ENCODE measurements at places on chromosomes 2 and 18. TPM values are rescaled to one million over a fixed set of nuclear protein-coding genes. Genes with fewer than 3 reads are reported as not detected.

- no peaks in the 10 kb centered on the region for H3K27me3 ChIP-seq
- DNase-seq, result peak; percentile 15
- no peak overlapping the region for H3K4me3 ChIP-seq
- H3K27ac ChIP-seq, result no peak overlapping the region
- no peaks in the 10 kb centered on the region for H3K4me1 ChIP-seq
- H3K36me3 ChIP-seq, result no peaks in the 10 kb centered on the region
These were observed 460.6 kb downstream of the CNTNAP5 start for GRCh38 chr2:124485659-124486058.

DNA sequence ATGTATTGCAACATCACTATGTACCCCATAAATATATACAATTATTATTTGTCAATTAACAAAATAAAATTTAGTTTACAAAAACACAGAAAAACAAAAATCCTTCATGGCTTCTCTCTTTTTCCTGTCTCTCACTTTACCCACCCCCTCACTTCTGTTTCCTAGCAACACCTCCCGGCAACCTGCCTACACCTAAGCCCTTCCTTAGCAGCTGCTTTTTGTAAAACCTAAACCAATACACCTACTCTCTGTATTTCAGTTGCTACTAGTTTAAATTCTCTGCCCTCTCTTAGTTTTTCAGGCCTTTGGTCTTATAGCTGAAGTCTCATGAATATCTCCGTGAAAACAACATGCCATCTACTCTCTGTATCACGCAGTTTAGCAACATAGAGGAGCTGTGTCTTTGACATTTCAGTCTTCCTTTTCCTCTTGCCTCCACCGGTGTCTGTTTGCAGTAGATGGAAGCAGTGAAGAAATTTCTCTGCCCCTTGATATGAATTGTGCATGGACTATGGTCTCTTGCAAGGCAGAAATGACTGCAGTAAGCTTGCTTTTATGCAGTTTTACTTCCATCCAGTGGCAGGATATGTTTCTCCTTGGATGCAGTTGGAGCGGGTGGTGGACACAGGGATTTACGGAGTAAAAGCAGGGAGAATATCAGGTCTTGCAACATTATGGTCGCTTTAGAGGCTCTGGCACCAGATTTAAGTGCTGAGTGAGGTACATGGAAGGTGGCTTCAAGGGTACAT is 42.0 kb upstream of the ZDBF2 start:
- H3K4me3 ChIP-seq, result no peak overlapping the region
- H3K36me3 ChIP-seq, result no peaks in the 10 kb centered on the region
- H3K4me1 ChIP-seq, result peaks cover 24% of the 10 kb centered on the region
- H3K27me3 ChIP-seq, result no peaks in the 10 kb centered on the region

The HSPE1 gene
- total RNA-seq, result 328 TPM

The RRM2 gene
- total RNA-seq, result 118 TPM

- no peaks in the 10 kb centered on the region for H3K36me3 ChIP-seq
- no peaks in the 10 kb centered on the region for H3K4me1 ChIP-seq
- DNase-seq, result peak; percentile 66
- H3K27ac ChIP-seq, result no peak overlapping the region
- no peaks in the 10 kb centered on the region for H3K27me3 ChIP-seq
These were observed 10.0 kb upstream of the GCA start for GRCh38 chr2:162333968-162334367.

- peak overlapping the region; percentile 77 for H3K4me3 ChIP-seq
- H3K4me1 ChIP-seq, result peaks cover 40% of the 10 kb centered on the region
- DNase-seq, result no peak
- H3K27me3 ChIP-seq, result no peaks in the 10 kb centered on the region
These were observed 4.3 kb downstream of the PMAIP1 start for GRCh38 chr18:59904011-59904601.
